Calu3 (cell line): ENCODE measurements at places on chromosomes 3 and 15.
A peak's percentile ranks its signal among the peaks of the same experiment; 100 is the strongest.

- DNase-seq = no peak
Measured at GRCh38 chr15:96703794-96704550, 373.5 kb downstream of the NR2F2 start.

DNA sequence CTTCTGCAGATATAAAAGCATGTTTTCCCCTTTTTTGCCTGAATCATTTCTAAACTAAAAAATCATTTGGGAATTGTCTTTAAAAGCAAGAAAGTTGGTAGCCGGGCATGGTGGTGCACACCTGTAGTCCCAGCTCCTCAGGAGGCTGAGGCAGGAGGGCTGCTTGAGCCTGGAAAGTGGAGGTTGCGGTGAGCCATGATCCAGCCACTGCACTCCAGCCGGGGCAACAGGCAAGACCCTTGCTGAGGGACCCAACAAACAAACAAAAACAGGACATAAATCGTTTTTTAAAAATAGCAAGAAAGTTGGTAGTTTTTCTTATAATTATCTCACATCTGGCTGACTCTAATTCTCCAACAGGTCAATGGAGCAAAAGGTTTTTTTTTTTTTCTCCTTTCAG, 2.5 kb downstream of the HIGD1A start:
- DNase-seq = no peak

DNA sequence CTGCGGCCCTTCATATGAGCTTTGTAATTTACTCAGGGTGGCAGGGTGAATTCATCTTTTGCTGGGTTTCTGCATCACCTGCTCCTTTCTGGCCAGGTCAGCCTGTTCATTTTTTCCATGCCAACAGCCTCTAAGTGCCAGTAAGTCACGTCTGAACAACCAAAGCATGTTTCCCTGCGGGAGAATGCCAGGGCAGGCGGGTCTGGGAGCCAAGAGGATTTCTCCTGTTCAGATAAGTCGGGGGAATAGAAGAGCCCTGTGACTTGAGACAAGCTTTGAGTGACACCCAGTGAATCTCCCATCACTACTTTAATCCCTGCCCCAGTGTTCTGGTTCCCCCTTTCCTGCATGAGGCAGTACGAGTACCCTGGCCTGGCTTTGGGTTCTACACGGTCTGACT, 153.1 kb downstream of the PGPEP1L start:
- no peak for DNase-seq

- no peak for DNase-seq
Measured at GRCh38 chr3:195221015-195221853, 49.7 kb downstream of the XXYLT1 start.

DNA sequence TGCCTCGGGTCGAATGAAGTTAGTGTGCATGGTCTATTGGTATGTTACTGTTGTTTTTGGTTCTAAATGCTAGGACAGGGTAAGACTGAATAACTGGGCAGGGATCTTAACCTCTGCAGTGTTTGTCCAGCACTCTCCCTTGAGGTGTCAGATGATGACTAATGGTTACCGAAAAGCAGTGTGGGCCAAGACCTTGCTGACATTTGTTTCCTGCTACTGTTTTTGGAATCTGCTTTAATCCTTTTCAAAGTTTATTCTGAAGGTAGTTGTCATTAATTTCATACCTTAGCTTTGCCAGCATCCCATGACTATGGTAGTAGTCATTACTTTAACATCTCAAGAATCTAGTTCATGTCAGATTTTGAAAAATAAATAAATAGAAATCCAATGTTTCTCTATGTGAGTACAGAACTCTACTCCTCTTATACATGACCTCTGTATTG, 117.0 kb downstream of the P3H2 start:
- peak; percentile 60 for DNase-seq
